ENCODE measurements at places on chromosomes 1 and 21.
A peak's percentile ranks its signal among the peaks of the same experiment; 100 is the strongest.

DNA sequence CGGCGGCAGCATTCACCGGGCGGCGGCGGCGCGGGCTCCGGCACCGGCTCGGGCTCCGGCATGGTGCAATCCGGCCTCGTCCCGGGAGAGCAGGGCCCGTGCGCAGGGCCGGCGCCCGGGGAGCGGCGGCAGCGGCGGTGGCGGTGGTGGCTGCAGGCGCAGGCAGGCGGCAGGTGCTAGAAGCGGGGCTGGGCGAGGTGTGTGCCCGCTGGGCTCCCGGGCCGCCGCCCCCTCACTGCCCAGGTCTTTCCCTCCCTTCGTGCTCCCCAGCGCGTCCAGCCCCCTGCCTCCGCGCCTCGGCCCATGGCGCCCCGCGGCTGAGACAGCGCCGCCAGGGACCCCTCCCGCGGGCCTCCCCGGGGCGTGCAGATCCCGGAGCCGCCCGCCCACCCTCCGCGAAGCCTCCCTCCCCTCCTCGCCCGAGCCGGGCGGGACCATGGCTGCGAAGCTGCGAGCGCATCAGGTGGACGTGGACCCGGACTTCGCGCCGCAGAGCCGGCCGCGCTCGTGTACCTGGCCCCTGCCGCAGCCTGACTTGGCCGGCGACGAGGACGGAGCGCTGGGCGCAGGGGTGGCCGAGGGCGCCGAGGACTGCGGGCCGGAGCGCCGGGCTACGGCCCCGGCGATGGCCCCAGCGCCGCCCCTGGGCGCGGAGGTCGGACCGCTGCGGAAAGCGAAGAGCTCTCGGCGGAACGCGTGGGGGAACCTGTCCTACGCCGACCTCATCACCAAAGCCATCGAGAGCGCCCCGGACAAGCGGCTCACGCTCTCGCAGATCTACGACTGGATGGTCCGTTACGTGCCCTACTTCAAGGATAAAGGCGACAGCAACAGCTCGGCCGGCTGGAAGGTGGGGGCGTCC lies 492 bp downstream of the FOXO6 start:
- no peak for DNase-seq

DNA sequence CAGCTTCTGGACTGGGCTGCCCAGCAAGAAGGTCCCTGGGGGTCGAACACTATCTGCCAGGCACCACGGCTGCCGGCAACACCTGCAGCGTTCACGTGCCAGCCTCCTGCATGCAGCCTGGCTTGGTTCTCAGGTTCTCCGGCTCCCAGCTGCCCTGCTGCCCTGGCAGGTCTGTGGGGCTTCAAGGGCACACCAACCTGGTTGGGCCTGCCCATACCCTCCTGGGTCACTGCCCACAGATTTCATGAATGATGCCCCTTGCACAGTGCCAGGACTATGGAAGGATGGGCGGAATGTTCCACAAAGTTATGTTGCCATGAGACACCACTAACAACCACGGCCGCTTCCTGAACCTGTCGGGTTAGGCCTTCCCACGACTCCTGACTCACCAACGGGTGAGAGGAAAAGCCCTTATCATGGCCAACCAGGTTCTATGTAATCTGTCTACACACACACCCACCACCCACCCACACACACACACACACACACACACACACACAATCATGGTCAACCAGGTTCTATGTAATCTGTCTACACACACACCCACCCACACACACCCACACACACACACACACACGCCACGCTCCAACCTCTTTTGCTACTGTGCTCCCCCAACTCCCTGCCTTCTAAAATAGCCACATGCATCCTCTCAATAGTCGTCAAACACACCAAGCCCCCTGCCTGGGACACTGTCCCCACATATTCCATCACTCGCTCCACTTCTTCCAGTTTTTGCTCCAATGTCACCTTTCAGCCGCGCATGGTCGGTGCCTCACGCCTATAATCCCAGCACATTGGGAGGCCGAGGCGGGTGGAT lies 32.2 kb downstream of the HSPG2 start:
- DNase-seq, result peak; percentile 47

DNA sequence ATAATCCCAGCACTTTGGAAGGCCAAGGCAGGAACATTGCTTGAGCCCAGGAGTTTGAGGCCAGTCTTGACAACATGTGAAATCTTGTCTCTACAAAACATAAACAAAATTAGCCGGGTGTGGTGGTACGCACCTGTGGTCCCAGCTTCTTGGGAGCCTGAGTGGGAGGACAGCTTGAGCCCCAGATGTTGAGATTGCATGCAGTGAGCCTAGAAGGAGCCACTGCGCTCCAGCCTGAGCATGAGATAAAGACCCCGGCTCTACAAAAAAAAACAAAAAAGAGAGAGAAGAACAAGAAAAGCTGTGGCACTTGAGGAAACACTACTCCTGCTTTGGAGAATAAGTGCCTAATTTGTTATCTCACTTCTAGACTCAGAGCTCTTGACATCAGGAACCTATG lies 146.6 kb downstream of the GLUL start:
- DNase-seq, result no peak

DNA sequence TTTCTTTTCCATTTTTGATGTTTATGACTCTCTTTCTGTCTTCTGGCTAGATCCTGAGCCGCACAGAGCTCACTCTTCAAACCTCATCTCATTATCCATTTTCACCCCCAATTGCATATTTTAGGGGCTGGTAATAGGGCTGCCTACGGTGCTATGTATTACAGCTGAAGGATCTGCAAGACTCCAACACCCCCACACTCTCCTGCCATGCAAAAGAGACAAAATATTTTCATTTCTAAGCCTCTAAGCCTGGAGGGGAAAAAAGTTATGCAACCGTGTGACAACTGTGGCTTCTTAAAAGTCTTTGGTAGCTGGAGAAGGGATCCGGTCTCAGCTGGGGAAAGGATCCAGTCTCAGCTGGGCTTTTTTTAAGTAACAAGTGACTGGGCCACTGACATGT lies 311.6 kb downstream of the NPHP4 start:
- peak; percentile 17 for DNase-seq

DNA sequence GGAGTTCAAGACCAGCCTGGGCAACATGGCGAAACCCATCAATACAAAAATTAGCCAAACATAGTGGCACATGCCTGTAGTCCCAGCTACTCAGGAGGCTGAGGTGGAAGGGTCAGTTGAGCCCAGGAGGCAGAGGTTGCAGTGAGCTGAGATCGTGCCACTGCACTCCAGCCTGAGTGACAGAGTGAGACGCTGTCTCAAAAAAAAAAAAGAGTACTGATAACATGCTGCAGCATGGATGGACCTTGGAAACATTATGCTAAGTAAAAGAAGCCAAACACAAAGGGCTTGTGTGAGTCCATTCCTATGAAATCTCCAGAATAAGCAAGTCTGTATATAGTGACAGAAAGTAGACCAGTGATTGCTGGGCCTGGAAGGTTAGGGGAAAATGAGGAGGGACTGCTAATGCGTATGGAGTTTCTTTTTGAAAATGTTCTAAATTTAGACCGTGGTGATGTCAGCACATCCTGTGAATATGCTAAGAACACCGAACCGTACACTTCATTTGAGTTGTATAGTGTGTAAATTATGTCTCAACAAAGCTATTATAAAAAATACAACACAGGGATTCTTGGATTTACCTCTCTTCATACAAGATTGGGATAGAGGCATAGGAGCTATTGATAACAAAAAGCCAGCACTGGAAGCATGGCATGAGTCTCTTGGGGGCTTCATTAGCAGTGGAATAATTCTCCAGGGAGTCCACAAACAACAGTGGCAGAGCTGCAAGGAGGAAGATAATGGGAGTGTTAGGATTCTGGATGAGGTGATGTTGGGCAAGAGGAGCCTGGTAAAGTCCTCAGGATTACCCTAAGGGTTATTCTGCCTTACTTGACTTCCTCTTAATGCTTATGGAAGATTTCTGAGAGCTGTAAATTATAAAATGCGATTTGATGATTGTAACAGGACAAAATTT lies 73.5 kb downstream of the TTC3 start:
- DNase-seq, result no peak

DNA sequence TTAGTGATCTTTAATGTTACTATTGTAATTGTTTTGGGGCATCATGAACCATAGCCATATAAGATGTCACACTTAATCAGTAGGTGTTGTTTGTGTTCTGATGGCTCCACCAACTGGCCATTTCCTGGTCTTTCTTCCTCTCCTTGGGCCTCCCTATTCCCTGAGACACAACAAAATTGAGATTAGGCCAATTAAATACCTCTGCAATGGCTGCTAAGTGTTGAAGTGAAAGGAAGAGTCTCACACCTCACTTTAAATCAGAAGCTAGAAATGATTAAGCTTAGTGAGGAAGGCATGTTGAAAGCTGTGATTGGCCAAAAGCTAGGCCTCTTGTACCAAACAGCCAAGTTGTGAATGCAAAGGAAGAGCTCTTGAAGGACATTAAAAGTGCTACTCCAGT lies 30.7 kb downstream of the PPP2R5A start:
- DNase-seq, result peak; percentile 72

DNA sequence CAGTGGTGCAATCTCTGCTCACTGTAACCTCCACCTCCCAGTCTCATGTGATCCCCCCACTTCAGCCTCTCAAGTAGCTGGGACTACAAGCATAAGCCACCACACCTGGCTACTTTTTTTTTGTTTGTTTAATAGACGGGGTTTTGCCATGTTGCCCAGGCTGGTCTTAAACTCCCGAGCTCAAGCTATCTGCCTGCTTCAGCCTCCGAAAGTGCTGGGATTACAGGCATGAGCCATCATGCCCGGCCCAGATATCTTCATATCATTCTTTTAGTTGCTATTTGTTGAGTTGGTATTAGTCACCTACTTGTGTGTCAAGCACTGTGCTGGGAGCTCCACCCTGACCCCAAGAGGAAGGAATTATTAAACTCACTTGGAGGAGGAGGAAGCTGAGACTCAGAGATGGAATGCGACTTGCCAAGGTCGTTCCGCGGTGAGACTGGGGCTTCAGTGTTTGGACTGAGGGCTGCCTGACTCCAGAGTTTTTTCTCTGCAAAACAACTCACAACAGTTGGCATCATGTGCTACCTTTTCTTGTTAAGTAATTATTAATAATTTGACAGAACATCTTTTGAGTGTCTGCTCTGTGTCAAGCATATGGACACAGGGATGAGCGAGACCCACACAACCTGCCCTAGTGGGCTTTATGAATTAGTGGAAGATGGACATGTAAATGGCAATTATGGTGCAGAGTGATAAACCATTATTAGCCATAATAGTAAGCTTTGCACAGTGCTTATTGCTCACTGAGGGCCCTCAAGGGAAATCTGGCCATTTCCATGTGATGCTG lies 132.0 kb downstream of the FOXD2 start:
- peak; percentile 86 for DNase-seq

- no peak for DNase-seq
Measured at GRCh38 chr1:15847893-15848142, 311 bp downstream of the SPEN start.

- DNase-seq, result no peak
Measured at GRCh38 chr1:243849421-243850201, 432 bp downstream of the AKT3 start.

DNA sequence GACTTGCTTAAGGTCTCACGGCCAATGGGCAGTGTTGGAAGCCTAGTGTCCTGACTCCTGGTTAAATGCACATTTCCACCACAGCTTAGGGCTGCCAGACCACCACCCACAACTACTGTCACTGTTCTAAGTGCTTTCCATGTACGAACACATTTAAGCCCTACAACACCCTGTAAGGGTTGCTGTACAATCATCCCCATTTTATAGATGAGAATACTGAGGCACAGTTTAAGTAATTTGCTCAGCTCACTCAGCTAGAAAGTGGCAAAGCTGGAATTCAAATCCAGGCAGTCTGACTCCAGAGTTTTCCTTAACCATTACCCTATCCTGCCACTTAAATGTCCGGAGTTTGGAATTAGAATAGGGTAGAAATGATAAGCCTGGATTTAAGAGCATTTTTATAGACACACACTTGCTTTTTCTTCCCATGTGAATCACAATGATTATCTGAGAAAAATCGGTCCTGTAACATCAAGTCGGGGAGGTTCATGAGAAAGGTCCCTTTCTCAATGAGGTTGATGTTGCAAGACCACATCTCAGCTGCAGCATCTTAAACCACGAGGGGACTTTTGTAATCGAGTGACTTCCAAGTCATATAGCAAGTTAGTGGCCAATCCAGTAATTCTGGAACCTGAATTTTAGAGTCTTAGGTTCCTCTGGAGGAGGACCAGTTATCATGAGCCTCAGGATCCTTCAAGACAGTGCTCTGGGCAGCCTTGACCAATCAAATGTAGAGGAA lies 8.6 kb downstream of the E2F2 start:
- DNase-seq, result no peak

GRCh38 chr1:245428681-245429080 lies 273.9 kb downstream of the KIF26B start:
- no peak for DNase-seq

DNA sequence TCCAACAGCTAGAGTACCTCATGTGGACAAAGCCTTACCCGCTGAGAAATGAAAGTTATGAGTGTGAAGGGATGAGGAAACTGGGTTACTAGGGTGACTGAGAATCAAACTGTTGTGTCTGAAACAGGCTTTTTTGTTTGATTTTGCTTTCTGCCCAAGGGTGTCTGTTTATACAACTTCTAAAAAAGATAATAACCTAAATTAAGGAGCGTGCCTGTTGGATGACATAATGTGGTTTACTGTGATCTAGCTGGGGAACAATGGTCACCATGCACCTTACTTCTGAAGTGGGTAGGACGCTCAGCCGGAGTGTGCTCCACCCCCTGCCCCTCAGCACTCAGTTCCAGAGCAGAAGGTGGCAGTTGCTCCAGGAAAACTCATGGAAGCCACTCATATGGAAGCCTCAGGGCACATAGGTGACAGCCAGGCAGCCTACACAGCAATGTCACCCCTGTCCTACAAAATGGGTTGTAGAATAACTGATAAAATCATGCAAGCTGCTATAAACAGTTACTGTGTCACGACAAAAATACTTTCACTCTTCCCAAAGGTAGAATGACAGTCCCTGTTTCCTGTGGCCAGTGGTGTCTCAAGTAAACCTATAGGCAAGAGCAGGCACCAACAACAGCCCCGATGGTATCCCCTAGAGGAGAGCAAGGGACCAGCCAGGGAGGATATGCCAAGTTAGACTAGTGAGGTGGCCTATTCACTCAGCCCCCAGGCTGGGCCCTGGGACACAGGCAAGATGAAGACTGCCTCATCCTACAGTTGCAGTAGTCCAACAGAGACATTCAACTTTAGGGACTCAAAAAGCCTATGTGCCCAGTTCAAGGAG lies 29.3 kb downstream of the SIPA1L2 start:
- no peak for DNase-seq
